CD4-positive, alpha-beta memory T cell (primary cell): ENCODE measurements at places on chromosomes 6 and 20. TPM values are rescaled to one million over a fixed set of nuclear protein-coding genes. Genes with fewer than 3 reads are reported as not detected.

The CDH22 gene
- total RNA-seq, result not detected

The ENPP3 gene
- total RNA-seq, result 0.79 TPM

GRCh38 chr20:17624551-17625245 is 54.8 kb downstream of the DSTN start:
- no peak overlapping the region for H3K4me3 ChIP-seq
- H3K27me3 ChIP-seq, result no peaks in the 10 kb centered on the region
- no peak overlapping the region for H3K27ac ChIP-seq
- no peak for DNase-seq
- H3K4me1 ChIP-seq, result no peaks in the 10 kb centered on the region
- H3K36me3 ChIP-seq, result peaks cover 5% of the 10 kb centered on the region

- no peak overlapping the region for H3K27ac ChIP-seq
- DNase-seq, result no peak
- no peaks in the 10 kb centered on the region for H3K36me3 ChIP-seq
- no peaks in the 10 kb centered on the region for H3K27me3 ChIP-seq
- H3K4me3 ChIP-seq, result no peak overlapping the region
Measured at GRCh38 chr20:48482790-48483189, 345.0 kb downstream of the PREX1 start.

DNA sequence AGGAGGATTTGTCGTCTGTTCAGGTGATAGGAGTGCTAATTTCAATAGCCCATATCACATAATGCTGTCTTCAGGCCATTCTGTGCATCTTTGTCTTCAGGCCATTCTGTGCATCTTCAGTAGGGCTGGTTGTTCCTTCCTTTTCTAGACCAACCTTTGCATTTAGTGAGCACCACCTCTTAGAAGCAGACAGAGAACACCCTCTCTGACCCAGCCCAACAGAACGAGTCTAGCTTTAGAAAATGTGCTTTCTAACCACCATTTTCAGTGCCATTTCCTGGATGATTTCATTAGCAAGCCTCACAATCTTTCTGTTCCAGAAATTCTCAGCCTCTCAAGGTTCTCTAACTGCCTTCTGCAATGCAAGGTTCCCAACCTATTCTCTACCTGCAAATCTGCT is 215.3 kb upstream of the KCNQ5 start:
- no peaks in the 10 kb centered on the region for H3K27me3 ChIP-seq
- H3K4me1 ChIP-seq, result no peaks in the 10 kb centered on the region
- no peaks in the 10 kb centered on the region for H3K36me3 ChIP-seq
- no peak overlapping the region for H3K27ac ChIP-seq
- DNase-seq, result no peak

GRCh38 chr20:62994869-62995281 is 11.9 kb downstream of the BHLHE23 start:
- no peaks in the 10 kb centered on the region for H3K27me3 ChIP-seq
- DNase-seq, result no peak
- no peaks in the 10 kb centered on the region for H3K4me1 ChIP-seq
- H3K36me3 ChIP-seq, result no peaks in the 10 kb centered on the region
- H3K4me3 ChIP-seq, result no peak overlapping the region
- no peak overlapping the region for H3K27ac ChIP-seq

GRCh38 chr6:42539135-42539534 is 24.7 kb upstream of the UBR2 start:
- no peaks in the 10 kb centered on the region for H3K27me3 ChIP-seq
- H3K4me1 ChIP-seq, result no peaks in the 10 kb centered on the region
- H3K36me3 ChIP-seq, result no peaks in the 10 kb centered on the region
- H3K27ac ChIP-seq, result no peak overlapping the region
- no peak for DNase-seq
- no peak overlapping the region for H3K4me3 ChIP-seq

DNA sequence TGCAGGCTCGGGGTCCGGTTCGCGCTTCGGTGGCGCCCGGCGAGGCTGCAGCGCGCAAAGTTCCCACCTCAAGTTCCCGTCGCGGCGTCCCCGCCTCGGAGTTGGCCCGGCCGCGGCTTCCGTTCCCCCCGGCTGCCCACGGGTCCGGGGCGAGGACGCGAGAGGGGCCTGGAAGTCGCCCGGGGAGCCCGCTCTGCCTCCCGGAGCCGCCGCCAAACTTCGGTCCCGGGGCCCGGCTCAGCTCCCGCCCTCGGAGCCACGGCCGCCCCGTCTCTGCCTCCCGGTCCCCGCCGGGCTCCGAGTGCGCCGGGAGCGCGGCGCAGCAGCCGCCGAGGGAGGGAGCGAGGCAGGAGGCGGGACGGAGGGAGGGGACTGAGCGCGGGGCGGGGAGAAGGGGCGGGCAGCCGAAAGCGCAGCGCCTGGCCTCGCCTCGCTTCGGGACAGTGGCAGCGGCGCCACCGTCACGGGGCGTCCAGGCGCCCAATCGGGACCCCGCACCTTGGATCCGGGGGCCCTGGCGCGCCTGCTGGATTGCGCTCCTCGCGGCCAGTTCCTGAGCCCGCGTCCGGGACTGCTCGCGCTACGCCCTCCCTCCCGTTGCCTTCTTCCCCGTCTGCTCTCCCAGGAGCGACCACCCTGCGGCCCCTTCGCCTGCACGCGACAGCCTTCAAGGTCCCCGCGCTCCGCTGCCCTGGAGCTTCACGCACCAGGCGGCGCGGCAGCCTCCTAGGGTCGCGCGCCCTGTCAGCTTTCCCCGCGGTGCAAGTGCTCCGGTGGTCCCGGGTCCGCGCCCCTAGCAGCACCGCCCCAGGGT is at the start of gene KCNG1:
Gene KCNG1 (minus strand): TSS at position 305 of the 814 bp plus-strand sequence. CDS start 12,769 bp downstream, outside the sequence.
- no peak within 1 kb of the TSS for H3K4me3 ChIP-seq
- no peak within 1 kb of the TSS for H3K27ac ChIP-seq
- peaks cover 6% of the 10 kb centered on the region for H3K4me1 ChIP-seq

- H3K27ac ChIP-seq, result no peak overlapping the region
- no peak overlapping the region for H3K4me3 ChIP-seq
- no peak for DNase-seq
- no peaks in the 10 kb centered on the region for H3K36me3 ChIP-seq
Measured at GRCh38 chr6:146896062-146896813, 297.5 kb downstream of the ADGB start.

DNA sequence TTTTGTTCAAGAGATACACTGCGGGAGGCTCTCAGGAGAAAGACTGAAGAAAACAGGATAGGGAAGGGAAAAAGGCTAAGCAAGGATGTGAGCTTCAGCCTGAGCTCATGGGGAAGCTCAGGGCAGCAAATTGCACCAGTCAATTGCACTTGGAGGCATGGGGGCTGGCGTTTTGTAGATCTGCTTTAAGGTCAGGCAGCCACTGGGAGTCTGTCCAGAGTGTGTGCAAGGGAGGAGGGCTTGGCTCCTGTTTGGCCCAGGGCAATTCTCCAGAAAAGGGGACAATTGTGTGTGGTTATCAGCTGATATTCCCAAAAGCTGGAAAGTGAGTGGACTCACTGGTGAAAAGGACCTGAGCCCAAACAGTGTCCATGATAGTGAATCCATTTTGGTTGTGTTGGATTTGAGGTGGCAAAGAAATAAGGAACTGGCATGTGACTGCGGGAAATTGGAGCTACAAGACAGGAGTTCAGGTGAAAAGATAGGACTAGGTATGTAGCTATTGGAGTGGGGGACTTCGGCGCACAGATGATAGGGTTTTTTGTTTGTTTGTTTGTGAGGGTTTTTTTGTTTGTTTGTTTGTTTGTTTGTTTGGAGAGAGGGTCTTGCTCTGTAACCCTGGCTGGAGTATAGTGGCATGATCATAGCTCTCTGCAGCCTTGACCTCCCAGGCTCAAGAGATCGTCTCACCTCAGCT is 22.3 kb upstream of the IER3 start:
- H3K36me3 ChIP-seq, result no peaks in the 10 kb centered on the region
- no peak overlapping the region for H3K4me3 ChIP-seq
- peaks cover 48% of the 10 kb centered on the region for H3K4me1 ChIP-seq
- H3K27me3 ChIP-seq, result no peaks in the 10 kb centered on the region
- no peak overlapping the region for H3K27ac ChIP-seq

DNA sequence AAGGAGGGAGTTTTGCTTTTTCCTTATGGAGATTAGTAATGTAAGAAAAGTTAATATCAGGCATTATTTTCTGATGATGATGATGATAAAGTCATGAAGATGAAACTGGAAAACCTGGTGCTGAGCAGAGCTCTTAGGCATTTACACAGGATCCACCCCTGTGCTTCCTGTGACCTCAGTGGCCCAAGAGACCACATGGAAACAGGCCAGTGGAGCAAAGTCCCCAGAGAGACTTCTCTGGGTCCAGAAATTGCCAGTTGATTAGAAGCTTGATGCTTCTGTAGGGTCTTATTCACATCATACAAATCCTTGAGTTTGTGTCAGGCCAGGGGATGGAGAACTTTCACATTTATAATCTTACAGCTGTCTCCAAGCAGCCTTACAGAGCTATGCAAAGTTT is 46.1 kb downstream of the SLC13A3 start:
- no peaks in the 10 kb centered on the region for H3K27me3 ChIP-seq
- no peak for DNase-seq
- H3K36me3 ChIP-seq, result no peaks in the 10 kb centered on the region
- H3K4me1 ChIP-seq, result no peaks in the 10 kb centered on the region
- no peak overlapping the region for H3K27ac ChIP-seq
